ENCODE measurements at places on chromosomes 11 and 22.
A peak's percentile ranks its signal among the peaks of the same experiment; 100 is the strongest.

GRCh38 chr11:78940500-78941225, 366.0 kb upstream of the NARS2 start:
- DNase-seq = no peak

- no peak for DNase-seq
These were observed 9.7 kb upstream of the GLB1L3 start for GRCh38 chr11:134266440-134266839.

DNA sequence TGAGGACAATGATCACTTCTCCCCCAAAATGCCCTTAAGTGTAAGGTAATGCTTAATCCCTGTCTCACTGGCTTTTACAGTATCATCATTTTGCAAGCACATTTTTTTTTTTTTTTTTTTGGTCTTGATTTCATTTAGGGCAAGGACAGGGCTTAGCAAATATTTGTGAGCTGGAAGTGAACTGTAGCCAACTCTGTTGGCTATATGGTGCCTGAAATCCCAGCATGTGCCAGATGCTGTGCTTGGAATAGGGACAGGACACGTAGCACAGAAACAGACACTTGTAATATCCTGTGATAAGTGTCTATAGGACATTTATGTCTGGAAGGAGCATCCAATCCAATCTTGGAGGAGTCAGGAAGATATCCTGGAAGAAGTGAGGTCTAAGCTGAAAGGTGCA, 198.3 kb downstream of the NAV2 start:
- no peak for DNase-seq

DNA sequence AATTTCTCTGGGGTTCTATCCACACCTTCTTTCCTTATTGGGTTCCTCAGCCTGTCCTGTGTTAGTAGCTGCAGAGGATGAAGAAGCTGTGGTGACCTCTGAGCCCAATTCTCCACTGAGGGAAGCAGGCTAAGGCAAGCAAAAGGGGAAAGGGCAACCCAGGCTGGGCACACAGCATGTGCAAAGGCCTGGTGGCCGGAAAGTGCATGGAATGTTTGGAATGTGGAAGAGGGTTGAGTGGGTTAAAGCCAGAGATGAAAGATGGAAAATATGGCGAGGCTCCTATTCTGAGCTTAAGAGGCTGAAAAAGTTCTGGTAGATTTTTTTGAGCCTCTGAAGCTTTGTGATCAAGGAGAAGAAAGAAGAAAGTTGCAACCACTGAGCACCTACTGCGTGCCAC, 247.1 kb downstream of the MIAT start:
- peak; percentile 34 for DNase-seq

GRCh38 chr11:76669901-76670484, 554 bp downstream of the LRRC32 start:
- DNase-seq = peak; percentile 94

GRCh38 chr22:30609260-30610185, 2.5 kb downstream of the TCN2 start:
- DNase-seq = peak; percentile 80

GRCh38 chr11:127862406-127862805, 725.0 kb downstream of the ETS1 start:
- DNase-seq = peak; percentile 69

- DNase-seq = no peak
These were observed 2.6 kb downstream of the KLHDC7B start for GRCh38 chr22:50548040-50548920.

DNA sequence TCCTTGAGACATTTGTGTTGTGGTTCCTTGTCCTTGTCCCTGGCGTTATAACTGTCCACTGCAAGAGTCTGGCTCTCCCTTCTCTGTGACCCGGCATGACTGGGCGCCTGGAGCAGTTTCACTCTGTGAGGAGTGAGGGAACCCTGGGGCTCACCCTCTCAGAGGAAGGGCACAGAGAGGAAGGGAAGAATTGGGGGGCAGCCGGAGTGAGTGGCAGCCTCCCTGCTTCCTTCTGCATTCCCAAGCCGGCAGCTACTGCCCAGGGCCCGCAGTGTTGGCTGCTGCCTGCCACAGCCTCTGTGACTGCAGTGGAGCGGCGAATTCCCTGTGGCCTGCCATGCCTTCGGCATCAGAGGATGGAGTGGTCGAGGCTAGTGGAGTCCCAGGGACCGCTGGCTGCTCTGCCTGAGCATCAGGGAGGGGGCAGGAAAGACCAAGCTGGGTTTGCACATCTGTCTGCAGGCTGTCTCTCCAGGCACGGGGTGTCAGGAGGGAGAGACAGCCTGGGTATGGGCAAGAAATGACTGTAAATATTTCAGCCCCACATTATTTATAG, 23.0 kb downstream of the MYBPC3 start:
- no peak for DNase-seq

Data from fibroblast of skin of back (primary cell).